ENCODE measurements at places on chromosomes 2 and 18.

- DNase-seq: peak; percentile 71
Observed at GRCh38 chr18:44838971-44839666, 158.4 kb downstream of the SETBP1 start.

GRCh38 chr2:215793747-215794595, 219.4 kb downstream of the MREG start:
- peak; percentile 97 for DNase-seq

GRCh38 chr18:50203801-50204604, 9.1 kb upstream of the MYO5B start:
- peak; percentile 30 for DNase-seq

DNA sequence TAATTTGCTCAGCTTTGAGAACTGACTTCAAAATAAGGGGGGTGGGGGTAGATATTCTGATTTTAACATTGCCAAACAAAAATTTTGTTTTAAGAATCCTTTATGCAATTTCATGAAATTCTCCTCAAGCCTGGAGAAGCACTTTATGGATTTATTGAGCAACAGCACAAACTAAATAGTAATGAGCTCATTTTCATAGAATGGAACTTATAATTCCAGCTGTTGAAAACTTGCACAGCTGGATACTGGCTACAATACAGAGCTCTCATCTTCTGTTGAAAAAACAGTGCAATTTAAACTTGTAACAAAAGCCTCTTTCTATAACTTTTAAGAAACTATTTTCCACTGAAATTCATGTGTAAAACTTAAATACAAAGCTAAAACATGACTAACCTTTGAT, 137.6 kb upstream of the FN1 start:
- DNase-seq: no peak

DNA sequence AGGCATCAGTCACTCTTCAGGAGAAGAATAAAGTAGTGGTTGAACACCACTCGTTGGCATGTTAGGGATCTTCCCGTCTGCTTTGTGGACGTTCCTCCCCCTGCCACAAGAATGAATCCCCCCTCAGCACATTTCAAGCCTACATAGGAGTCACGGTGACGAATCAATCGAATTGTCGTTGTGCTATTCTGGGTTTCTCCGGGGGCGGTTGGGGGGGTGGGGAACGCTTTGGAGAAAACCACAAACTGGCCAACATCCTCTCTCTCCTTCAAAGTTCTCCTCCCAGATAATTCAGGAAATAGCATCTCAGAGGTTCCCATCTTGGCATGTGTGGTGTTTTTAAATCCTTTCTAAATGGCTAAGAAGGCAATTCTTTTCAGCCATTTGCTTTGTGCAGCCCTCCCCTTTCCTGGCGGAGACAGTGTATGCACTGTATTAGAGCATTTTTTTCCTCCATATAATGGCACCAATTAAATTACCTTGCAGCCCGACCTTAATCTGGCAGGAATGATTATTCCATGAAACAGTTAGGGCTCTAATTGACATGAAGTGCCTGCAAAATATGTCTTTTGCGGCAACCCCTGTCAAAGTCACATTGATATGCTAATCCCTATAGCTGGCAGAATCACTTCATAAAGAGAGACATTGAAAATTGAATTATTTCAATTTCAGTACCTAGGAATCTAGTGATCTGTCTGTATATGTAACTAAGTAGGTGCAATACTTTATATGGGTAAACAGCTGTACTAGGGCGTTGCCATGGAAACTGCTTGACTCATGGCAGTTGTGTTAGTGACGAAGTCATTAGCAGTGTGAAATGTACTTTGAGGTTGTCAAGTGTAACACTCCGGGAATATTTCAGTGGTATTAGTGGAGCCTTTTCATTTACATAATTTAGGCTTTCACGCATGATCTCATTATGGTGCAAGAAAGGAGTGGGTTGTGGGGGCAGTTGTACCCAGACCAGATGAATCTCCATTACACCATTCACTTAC, 323.4 kb upstream of the SLC14A2 start:
- DNase-seq: no peak

DNA sequence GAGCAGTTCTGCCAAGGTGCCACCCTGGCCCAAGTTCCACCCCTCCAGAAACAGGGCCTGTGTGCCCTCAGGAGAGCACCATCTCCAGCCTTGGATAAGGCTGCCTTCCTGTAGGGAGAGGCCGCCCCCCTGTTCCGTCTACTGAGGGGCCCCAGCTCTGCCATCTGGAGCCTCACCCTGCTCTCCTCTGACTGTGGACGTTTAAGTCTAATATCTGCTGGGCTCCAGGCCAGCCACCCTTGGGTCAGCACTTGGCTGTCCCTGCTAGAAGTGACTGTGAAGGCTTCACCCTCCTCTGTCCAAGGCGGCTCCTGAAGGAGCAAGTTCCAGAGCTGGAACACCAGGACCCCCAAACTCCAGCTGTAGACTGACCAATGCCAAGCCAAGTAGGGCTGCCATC, 26.3 kb downstream of the RHOB start:
- DNase-seq: no peak

DNA sequence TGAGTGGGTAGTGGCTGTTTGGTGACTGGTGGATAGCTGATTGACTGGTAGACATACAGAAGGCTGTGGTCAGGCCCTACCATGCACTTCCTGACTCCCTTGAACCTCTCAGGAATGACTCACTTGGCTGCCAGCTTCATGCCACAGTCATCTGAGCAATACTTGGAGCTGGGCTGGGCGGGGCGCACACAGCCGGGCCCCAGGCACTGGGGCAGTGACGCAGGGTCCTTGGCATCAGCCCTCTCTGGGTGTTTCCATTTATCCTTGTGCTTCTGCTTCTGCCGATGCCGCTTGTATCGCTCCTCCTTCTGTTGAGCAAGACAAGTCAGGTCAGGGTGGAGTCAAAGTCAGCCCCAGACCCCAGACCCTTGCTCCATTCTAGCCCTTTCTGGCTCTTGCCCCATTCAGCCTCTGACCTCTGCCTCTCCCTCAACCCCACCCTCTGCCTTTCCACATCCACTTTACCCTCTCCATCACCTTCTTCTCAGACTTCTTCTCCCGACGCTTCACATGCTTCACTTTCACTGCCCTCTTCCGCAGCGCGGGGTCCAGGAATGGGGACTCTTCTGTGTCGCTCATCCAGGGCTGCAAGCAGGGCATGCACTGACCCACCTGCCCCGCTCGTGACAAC, 3.0 kb upstream of the MBD1 start:
- DNase-seq: no peak

DNA sequence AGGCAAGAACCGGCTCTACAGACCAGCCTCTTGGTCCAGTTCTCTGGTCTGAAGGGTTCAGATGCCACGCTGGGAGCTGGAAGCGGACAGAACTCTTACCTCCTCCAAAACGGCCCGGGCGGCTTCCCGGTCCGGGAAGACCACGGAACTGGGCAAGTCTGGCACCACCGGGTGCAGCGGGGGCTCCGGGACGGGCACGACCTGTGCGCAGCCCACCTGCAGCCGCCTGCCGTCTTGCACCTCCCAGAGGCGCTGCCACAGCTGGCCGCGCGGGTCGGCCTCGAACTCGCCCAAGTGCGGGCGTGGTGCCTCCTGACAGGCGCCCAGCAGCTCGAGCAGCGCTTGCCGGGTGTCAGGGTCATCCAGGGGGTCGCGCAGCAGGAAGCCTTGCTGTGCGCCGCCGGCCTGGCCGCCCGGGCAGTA, 773 bp downstream of the CMPK2 start:
- DNase-seq: peak; percentile 70

DNA sequence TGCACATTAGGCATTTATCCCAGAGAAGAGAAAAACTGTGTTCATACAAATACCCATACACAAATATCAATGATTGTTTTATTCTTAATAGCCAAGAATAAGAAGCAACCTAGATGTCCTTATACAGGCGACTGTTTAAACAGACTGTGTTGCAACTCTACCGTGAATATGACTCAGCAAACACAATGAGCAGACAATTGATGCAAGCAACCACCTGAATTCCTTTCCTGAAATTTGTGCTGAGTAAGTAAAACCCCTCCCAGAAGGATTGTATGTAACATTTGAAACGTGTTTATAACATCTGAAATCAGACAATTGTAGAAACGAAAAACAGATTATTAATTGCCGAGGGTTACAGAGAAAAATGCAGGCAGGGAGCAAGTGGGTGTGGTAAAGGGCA, 621.9 kb upstream of the SOX11 start:
- no peak for DNase-seq
